ENCODE measurements at places on chromosomes 5 and 9.

GRCh38 chr9:100011062-100011681 is 87.6 kb downstream of the ERP44 start:
- no peak for DNase-seq

DNA sequence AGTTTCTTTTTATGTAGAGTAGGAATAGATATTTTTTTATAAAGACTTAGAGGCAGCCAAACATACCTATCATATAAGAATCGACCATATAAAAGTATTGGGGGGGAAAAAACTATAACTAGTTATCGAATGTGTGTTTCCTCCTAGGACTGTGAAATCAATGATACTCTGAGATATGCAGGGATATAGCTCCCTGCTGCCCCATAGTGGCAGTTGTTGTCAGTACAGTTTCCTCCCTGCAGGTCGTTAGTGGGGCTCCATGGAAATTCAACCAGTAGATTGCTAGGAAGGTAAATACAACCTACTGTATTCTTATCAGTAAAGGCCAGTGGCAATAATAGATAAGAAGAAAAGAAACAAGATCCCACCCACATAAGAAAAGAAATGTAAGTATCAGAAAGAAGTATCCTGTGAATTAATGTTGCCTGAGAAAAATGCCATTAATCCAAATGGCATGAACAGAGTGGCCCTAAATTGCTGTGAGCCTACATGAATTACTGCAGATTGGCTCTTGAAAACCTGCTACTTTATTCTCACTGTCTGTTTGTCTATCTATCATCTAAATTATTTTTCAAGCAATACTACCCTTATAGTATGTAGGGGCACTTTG is 136.9 kb upstream of the FBN2 start:
- no peak for DNase-seq

GRCh38 chr5:181086026-181086883 is 44.7 kb downstream of the OR2V1 start:
- DNase-seq, result no peak

- no peak for DNase-seq
Observed at GRCh38 chr9:35826071-35826701, 2.3 kb downstream of the FAM221B start.

DNA sequence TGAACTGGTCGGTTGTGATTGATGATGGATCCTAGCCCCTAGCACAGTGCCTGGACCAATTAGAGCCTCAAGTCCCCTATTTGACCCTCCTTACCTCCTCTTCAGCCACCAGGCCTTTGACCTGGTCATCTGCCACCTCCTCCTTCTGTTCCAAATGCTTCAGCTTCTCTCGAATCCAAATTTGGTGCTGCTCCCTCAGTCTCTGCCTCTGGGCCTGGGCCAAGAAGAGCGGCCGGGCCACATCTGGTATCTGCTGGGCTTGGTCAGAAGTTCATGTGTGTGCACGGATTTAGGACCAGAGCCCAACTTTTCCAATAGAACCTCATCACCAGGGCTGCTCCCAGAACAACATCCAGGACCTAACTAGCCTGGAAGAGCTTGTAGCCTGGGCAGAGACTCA is 6.5 kb downstream of the SLC35A4 start:
- DNase-seq, result no peak

GRCh38 chr9:2817999-2818803 is 25.7 kb downstream of the PUM3 start:
- DNase-seq, result no peak

- no peak for DNase-seq
Observed at GRCh38 chr5:34475249-34475966, 180.7 kb upstream of the RAI14 start.

DNA sequence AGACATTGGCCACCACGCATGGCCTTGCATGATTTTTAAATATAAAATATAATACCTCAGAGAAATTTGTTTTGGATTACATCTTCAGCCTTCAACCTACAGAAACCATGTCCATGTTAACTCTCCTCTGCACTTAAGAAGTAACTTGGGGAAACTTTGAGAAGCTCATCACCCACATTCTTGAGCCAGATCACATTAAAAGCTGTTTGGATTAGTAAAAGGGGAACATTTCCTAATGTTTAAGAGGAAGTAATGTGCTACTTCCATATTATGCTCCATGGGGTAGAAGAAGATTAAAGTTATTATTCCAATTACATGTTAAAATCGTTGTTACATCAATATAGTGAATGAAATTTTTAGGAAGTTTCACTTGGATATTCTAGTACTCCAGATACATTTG is 10.4 kb upstream of the CEP120 start:
- DNase-seq, result no peak

GRCh38 chr9:79116041-79116440 is 455.7 kb upstream of the TLE4 start:
- DNase-seq, result no peak

- no peak for DNase-seq
Observed at GRCh38 chr9:26176628-26177027, 498.4 kb upstream of the TUSC1 start.
